Cardiac fibroblast (primary cell): ENCODE measurements at places on chromosomes 5 and 9.

- no peak for DNase-seq
These were observed 36.5 kb upstream of the ANKRD18A start for GRCh38 chr9:38656896-38657295.

GRCh38 chr5:132076983-132077382 lies 3.4 kb downstream of the CSF2 start:
- DNase-seq, result no peak

- no peak for DNase-seq
These were observed 3.8 kb downstream of the PRRX2 start for GRCh38 chr9:129669141-129669718.

GRCh38 chr5:24110004-24110615 lies 534.7 kb downstream of the CDH10 start:
- DNase-seq, result peak; percentile 8

DNA sequence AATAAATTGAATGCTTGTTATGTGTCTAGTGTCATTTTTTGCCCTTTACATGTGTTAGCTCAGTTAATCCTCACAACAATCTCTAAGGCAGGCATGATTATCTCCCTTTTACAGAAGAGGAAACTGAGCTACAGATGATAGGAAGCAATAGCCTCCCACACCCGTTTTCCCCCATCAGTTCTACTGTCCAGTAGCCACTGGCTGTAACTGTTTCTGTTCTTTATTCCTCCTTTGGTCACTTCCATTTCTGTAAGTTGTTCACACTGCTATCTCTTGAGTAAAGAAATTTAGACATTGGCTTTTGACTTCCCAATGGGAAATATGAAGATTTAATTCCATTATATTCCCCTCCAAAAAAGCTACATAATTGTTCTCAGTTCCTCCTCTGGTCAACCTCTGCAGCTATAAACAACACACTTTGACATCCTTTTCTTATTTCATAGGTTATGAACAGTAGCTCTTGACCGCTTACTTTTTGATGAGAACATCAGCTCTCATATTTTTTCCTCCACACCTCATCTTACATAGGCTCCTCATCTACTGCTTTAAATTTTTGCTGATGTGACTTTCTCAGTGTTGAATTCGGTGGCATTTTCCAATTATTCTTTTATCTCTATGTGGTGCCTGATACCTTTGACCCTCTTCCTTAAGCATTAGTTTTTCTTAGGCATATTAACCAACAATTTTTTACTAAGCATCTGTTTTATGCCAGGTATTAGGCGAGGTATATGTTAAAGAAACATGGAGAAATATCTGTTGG lies 21.4 kb downstream of the SPZ1 start:
- DNase-seq, result no peak

DNA sequence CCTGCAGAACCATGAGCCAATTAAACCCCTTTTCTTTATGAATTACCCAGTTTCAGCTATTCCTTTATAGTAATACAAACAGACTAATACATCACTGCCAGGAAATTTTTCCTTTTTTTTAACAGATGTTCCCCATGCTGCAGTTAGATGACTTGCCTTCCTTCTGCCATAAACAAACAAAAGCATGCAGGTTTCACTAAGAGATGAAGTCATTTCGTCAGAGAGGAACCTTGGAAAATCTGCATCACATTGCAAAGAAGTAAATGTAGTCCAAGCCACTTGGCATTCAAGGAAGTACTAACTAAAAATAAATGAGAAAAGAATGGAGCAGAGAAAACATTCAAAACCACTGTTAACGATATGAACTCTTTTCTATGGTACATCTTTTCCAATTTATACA lies 194.1 kb upstream of the EFNA5 start:
- DNase-seq, result peak; percentile 48

DNA sequence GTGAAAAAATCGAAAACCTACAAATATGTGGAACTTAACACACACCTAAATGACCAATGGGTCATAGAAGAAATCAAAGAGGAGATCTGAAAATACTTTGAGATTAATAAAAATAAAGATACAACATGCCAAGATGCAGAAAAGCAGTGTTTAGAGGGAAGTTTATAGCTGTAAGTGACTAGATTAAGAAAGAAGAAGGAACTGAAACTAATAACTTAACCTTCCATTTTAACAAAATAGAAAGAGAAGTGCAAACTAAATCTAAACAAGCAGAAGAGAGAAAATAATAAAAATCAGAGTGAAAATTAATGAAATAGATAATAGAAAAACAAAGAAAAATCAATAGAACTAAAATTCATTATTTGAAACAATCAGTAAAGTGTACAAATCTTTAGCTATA lies 103.0 kb upstream of the MAMDC2 start:
- no peak for DNase-seq

DNA sequence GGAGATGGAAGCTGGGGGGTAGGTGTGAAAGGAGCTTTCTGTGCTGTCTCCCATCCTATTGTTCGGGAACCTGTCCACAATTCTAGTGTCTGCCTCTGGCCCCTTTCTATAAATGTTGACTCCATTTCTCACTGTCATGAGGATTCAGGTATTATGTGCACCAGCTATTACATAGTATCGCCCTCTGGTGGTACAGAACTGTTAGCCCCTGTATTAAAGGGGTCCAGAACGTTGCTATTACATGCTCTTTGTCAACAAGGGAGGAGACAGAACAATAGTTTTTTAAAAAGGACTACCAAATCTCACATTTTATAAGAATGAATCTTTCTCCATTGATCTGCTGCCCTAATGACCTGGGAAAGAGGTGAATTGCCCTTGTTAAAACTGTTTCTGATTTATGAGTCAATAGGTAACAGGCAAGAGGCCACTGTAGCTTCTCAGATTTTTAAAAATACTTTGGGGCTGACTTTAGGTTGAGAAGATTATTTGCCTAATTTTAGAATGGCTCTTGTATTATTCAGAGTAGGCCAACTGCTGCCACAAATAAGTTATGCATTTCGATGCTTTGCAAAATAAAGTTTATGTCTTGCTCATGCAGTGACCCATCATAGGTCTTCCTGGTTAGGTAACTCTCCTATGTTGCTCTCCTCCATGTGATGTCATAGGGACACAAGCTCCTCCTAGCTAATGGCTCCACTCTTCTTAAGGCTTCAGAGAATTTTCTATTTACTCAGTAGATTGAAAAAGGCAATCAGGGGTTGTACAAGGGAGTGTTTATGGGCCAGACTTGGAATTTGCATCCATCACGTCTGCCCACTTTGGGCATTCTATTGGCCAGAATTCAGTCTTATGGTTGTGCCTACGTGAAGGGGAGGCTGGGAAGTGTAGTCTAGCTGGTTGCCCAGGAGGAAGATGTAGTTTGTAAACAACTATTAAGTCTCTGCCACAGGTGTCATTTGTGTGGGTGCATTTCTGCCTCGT lies 20.8 kb downstream of the DCANP1 start:
- peak; percentile 67 for DNase-seq

DNA sequence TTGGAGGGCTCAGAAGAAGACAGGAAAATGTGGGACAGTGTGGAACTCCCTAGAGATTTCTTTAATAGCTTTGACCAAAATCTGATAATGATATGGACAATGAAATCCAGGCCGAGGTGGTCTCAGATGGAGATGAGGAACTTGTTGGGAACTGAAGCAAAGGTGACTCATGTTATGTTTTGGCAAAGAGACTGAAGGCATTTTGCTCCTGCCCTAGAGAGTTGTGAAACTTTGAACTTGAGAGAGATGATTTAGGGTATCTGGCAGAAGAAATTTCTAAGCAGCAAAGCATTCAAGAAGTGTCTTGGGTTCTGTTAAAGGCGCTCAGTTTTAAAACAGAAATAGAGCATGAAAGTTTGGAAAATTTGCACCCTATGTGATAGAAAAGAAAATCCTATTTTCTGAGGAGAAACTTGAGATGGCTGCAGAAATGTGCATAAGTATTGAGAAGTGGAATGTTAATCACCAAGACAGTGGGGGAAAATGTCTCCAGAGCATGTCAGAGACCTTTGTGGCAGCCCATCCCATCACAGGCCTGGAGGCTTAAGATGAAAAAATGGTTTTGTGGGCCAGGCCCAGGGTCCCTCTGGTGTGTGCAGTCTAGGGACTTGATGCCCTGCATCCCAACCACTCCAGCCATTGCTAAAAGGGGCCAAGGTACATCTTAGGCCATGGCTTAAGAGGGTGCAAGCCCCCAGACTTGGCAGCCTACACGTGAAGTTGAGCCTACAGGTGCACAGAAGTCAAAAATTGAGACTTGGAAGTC lies 463.7 kb upstream of the TLE4 start:
- DNase-seq, result no peak

GRCh38 chr9:90523958-90524357 lies 118.7 kb downstream of the DIRAS2 start:
- DNase-seq, result no peak

- DNase-seq, result no peak
These were observed 27.3 kb upstream of the STC2 start for GRCh38 chr5:173355561-173355960.

- peak; percentile 19 for DNase-seq
These were observed 190.1 kb downstream of the TMEM232 start for GRCh38 chr5:110536120-110537115.

- no peak for DNase-seq
These were observed 481.5 kb upstream of the TUSC1 start for GRCh38 chr9:26159575-26160392.

DNA sequence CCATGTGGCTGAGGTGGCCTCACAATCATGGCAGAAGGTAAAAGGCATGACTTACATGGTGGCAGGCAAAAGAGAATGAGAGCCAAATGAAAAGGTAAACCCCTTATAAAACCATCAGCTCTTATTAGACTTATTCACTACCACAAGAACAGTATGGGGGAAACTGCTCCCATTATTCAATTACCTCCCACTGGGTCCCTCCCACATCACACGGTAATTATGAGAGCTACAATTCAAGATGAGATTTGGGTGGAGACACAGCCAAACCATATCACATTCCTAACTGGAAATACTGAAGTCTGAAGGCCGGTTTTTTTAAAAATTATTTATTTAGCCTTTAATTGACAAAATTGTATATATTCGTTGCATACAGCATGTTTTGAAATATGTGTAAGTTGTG lies 28.5 kb downstream of the FBXL7 start:
- no peak for DNase-seq

- DNase-seq, result peak; percentile 72
These were observed 29.7 kb downstream of the TEX10 start for GRCh38 chr9:100322954-100323536.

GRCh38 chr9:13919401-13919800 lies 394.5 kb downstream of the NFIB start:
- DNase-seq, result no peak

DNA sequence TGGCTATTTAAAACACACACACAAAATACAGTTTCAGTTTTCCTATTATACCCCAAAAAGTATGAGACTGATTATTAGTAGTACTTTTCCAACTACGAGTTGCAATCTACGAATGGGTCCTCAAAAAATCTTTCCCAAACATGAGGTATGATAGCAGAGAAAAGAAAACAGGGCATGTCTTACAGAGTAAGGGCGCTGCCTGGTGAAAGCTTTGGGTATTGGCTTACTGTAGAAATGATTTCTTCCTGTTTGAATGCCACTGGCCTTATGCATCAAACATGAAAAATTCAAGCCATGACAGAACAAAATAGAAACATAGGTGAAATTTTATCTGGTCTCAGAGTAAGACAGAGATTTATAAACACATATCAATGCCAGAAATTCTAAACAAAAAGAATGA lies 448.0 kb downstream of the SPOCK1 start:
- peak; percentile 45 for DNase-seq

DNA sequence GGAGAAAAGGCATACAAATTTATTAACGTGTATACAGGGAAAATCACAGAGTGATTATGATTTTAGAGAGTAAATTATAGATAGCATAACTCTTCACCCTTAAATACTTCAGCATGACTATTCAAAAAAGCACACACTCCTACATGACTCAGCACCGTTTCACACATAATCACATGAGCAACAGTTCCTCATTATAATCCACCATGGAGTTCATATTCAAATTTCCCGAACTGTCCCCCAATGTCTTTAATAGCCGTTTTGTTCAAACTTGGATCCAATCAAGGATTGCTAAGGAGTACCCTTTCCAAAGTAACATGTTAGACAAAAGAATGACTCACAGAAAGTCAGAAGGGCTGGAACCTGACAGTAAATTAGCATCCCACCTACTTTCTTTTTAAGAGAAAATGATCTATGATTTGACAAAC lies 32.1 kb downstream of the RAPGEF1 start:
- DNase-seq, result peak; percentile 75

GRCh38 chr5:65779643-65780042 lies 57.6 kb downstream of the NLN start:
- no peak for DNase-seq

- peak; percentile 37 for DNase-seq
These were observed 169.2 kb upstream of the TARS1 start for GRCh38 chr5:33271606-33272005.

GRCh38 chr5:65721050-65721719 lies 724 bp downstream of the SGTB start:
- peak; percentile 70 for DNase-seq

- no peak for DNase-seq
These were observed 1.6 kb downstream of the SLC27A6 start for GRCh38 chr5:128966846-128967245.

DNA sequence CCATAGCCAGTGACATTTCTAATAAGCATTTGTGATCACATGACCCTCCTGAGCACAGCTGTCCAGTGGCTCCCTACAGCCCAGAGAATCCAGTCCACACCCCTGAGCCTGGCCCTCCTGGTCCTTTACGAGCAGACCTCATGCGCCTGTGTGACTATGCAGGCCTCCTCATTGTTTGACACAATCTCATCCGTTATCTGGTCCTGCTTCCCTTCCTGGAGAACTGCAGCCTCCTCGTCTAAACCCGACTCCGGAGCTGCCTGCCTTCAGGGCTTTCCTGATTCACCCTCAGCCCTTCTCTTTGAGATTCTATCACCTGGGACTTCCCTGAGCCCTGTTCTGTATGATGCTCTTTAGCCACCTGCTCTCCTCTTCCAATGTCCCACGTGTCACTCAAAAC lies 79.7 kb downstream of the GPR21 start:
- DNase-seq, result no peak

DNA sequence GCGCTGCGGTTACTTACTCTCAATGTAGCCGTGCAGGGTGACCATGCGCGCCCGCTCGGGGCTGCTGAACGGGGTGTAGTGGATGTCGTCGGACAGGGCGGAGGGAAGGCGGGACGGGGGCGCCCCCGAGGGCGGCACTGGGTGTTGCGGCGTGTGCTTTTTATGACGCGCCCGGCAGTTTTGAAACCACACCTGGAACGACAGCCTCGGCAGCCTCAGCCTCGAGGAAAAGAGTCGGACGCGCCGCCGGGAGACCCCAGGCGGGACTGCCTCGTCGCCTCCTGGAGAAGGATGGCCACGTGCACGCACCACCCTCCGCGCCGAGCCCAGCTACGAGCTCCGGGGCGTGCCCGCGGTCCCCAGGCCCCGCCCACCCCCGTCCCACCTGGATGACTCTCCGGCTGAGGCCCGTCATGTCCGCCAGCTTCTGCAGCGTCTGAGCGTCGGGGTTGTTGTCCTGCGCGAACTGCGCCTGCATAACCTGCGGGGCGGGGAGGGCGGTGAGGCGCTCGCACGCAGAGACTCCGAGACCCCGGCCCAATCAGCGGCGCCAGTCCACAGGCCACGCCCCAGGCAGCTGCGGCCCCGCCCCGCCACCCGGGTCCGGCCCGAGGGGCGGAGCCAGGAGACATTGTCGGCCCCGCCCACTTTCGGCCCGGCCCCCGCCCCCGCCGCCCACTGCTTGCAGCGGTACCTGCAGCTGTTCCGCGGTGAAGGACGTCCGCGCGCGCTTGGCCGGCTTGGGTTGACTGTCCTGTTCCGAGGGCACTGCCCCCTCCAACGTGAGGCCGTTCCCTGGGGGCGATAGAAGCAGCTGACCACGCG lies 15.0 kb downstream of the LHX6 start:
- peak; percentile 16 for DNase-seq
